NCI-H524 (cell line): ENCODE measurements at places on chromosomes 16 and 17.
A peak's percentile ranks its signal among the peaks of the same experiment; 100 is the strongest.

DNA sequence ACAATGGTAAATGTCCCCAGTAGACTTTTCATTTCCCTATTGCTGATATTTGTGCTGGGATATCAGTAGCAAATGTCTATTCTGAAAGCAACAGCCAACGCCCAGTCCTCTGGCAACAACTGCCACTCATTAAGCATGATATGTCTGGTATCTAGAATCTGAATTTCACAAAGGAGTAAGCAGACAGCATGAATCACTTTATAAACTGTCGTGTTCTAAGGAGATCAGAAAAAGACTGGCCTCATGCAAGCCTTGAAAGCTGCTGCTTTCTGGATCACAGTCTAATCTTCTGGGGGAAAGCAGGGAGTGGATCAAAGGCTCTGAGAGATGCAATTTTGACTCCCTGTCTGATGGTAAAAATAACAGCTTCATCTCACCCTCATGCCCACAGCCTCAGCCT lies 153.1 kb upstream of the NOG start:
- DNase-seq = no peak

GRCh38 chr17:71325886-71326285 lies 794.9 kb upstream of the SOX9 start:
- DNase-seq = no peak

- no peak for DNase-seq
Measured at GRCh38 chr16:23268561-23268960, 33.5 kb upstream of the SCNN1B start.

DNA sequence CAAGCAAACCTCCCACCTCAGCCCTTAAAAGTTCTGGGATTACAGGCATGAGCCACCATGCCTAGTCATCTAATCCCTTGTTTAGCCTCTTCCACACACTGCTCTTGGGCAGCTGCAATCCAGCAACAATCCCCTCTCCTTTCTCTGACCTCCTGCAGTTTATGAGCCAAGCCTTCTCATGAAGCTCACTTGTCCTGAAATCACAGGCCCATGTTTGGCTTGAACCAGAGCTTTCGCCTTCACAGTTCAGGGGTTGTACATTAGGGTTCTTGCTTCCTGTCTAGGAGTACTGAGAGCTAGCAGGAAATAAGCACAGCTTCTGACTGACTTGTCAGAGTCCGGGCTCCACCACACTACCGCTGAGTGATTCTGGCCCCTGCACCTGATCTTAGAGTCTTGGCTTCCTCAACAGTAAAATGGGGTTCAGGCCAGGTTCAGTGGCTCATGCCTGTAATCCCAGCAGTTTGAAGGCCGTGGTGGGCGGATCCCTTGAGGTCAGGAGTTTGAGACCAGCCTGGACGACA lies 16.3 kb downstream of the ERAL1 start:
- DNase-seq = no peak

- DNase-seq = peak; percentile 57
Measured at GRCh38 chr16:69324013-69324531, 6.3 kb downstream of the PDF start.

- peak; percentile 74 for DNase-seq
Measured at GRCh38 chr17:4498461-4499397, at the start of gene SPNS2. Gene SPNS2, plus strand, starts transcription at chr17:4498881. Its CDS starts 167 bp downstream, at chr17:4499048.

DNA sequence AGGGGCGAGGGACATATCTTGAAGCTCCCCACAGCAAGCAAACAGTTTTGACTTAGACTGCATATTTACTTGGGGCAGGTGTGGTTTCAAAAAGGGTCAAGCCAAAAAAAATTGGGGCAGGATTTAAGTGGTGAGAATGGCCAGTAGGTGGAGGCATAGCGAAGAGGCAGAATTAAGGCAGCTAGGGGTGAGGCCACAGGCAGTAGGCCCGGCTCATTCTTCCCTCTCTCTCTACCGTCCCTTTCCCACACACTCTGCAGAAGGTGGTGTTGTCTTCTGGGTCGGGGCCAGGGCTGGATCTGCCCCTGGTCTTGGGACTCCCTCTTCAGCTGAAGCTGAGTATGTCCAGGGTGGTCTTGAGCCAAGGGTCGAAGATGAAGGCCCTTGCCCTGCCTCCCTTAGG lies 2.6 kb downstream of the SHBG start:
- peak; percentile 29 for DNase-seq

GRCh38 chr17:50105811-50106210 lies 10.7 kb downstream of the PDK2 start:
- DNase-seq = no peak

DNA sequence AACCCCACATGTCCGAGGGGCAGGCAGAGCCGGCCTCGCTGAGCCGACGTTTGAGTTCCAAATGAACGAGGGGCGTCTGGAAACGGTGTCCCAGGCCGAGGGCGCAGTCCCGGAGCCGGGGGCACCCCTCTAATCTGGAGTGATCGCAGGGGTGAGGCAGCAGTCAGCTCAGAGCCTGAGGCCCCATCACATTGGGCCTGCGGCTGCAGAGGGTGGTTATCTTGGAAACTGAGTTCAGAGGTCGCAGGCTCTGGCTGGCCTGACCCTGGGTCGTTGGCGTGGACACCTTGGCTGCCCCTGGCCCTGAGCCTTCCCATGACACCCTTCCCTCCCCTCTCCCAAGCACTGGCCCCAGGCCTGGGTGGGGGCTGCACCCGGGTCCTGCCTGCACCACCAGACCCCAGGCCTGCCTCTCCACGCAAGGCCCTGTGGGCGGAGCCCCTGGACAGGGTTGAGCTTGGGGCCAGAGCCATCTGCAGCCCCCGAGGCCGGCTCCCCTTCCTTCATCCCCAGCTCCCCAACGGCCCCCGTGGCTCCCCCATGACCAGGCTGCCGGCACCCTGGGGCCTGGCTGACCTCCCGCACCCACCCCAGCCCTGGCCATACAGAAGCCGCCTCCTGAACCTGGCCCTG lies 45.6 kb downstream of the ZFPM1 start:
- no peak for DNase-seq

DNA sequence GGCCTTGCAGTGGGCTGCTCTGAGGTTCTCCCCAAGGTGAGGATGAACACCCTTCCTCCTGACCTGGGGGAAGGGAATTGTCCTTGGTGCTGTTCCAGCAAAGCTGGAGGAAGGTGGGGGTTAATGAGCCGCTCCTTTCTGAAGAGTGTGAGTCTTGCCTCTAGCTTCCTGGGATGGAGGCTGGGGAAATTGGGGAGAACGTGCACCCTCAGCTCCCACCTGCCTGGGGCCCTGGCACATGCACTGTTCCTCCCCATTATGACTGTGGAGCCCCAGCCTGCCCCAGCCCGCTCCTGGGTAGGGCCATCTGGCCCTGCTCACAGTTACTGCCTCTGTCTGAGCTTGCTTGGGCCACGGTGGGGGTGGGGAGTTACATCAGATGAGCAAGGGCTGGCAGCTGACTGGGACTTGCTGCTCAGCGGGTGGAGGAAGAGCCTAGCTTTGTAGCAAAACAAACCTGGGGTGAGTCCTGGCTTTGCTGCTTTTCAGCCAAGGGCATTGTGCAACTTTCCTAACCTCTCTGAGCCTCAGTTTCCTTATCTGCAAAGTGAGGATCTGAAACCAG lies 11.1 kb downstream of the TNS4 start:
- peak; percentile 86 for DNase-seq

GRCh38 chr16:65828296-65828695 lies 538.2 kb upstream of the CDH5 start:
- peak; percentile 29 for DNase-seq
